ENCODE measurements at places on chromosomes 11 and 22.

- DNase-seq, result no peak
Observed at GRCh38 chr11:95364324-95365295, 133.6 kb upstream of the SESN3 start.

DNA sequence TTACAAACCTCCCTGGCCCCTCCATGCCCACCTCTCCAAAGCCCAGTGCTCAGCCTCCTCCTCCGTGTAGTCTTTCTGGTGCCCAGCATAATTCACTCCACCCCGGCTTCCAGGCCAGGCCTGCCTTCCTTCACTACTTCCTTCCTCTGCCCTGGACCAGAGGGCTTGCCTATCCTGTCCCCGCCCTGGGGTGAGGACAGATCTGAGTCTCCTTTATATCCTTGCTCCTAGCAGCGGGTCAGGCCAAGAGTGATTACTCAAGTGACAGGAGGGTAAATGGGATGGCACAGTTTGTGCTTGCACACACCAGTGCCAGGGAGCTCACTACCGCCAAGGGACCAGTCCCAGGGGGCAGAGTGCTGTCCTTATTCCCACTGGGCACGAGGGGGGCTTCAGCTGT is 48.0 kb downstream of the SCUBE1 start:
- DNase-seq, result no peak

DNA sequence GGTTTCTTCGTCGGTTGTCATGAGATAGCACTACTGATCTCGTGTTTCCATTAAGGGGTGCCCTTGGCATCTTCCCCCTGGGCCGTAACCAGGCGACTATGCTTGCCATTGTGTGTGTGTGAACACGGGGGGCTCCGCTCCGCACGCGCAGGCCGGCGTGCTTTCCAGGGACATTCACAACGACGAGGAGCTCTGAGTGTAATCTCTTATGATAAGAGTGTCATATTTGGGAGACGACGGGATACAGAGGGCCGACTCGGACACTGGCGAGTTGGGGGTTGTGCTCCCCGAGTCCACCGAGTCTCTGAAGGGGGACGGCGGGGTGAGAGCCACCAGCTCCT is 170.9 kb upstream of the CTSC start:
- DNase-seq, result no peak

- DNase-seq, result peak; percentile 15
Observed at GRCh38 chr11:70680781-70681281, 282.5 kb downstream of the CTTN start.

- DNase-seq, result no peak
Observed at GRCh38 chr11:116527180-116527991, 245.4 kb downstream of the BUD13 start.

DNA sequence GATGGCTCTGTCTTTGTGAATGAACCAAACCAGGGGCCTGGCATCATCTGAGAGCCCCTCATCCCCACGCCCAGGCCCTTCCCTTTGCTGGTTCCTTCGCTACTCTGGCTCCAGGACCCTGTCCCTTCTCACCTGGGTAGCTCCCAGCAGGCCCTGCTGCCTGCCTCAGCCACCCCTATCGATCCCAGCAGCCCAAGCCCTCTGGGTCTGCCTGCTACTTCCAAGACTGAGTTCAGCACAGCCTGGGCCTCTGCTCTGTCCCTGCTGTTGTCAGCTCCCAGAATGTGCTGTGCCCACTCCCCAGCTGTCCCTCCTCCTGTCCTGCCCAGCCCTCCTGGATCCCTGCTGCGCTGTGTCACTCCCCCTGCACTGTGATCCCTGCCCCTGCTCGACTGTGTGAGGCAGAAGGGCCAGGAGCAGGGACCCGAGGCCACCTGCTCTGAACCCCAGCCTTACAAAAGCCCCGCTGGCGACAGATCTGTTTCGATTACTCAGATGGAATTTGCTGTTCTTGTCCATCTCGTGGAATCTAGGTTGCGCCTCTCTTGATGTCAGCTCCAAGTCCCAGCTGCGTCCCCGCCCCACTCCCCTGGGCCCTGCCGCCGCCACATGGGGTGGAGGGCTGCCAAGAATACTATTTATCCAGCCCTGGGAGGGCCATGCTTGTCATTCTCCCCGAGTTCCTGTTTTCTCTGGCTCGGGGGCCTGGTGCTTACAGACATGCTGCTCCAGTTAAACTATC is 13.0 kb downstream of the MRPL21 start:
- DNase-seq, result no peak

DNA sequence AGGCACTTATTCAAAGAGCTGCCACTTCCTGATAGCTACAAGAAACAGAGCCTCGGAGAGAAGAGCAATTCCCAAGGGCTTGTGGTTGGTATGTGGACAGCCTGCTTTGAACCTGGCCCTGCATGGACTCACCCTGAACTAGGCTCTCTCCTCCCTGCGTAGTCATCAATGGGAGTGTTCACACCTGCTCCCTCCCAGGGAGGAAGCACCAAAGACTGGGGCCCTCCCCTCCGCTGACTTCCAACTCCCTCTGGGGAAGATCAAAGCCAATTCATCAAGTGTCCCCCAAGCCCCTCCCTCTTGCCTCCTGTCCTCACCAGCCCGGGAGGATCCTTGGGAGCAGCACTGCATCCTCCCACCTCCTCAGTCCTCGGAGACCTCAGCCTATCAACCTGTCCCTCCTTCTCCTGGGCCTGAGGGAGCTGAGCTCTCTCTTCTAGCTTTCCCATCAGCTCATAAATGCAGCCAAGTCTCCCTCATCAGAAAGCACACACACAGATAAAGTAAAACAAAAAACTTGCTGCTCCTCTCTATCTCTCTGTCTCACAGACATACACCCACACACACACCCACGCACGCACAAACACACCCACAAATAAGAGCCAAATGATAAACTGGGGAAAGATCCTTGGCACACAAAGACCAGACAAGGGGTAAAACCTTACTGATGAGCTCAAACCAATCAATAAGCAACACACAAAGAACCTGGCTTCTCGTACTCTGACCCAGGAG is 3.3 kb downstream of the A4GALT start:
- no peak for DNase-seq

DNA sequence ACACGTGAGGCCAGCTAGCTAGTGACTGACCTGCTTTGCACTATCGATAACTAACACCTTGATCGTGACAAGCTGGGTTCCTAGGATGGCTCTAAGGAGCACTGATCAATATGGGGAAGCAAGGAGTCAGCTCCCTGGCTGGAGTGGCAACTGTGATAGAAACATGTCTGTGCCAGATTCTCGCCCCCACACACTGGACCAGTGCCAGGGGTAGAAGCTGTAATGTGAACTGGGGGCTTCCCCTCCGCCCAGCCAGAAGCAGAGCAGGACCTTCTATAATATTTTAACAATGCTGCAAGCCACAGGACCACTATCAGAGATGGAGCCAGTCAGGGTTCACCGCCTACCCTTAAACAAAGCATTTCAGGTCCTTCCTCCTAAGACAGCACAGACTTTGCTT is 96.5 kb downstream of the DSCAML1 start:
- DNase-seq, result no peak

- DNase-seq, result no peak
Observed at GRCh38 chr11:707817-708420, 1.9 kb downstream of the EPS8L2 start.

DNA sequence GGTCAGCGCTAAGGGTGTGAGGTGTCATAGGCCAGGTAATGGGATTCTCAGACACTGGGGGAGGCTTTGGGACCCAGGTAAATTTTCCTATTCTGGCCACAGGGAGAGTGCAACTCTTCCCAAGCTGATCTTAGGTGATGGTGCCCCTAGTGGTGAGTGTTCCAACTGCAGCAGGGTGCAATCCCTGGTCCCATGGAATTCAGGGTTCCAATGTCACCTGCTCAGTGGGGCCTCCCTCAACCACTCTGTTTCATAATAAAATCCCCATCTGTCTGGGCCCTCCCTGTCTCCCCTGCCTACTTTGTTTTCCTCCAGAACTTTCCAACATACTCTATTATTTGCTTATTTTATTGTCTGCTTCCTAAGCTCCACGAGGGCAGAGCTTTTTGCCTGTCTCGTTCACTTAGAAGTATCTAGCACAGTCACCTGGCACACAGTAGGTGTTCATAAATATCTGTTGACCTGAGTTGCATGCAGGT is 2.9 kb upstream of the SGSM1 start:
- DNase-seq, result peak; percentile 17

All from T-helper 2 cell treated with Interferon-gamma antibody and Interleukin-4, amounts not matched to agents 5 μg/mL and 100 μg/mL, for 36 hours (primary cell).